Body of pancreas (tissue), 4 donors: ENCODE measurements at places on chromosomes 11 and 22. TPM values are rescaled to one million over a fixed set of nuclear protein-coding genes. Genes with fewer than 3 reads are reported as not detected.

Gene ACRV1
- not detected for total RNA-seq

Gene ARL2
- 75.5 TPM for total RNA-seq

Gene MIOX
- not detected for total RNA-seq

Gene SLC25A17
- 7.6 TPM for total RNA-seq

Gene KDELR3
- 5.6 TPM for total RNA-seq

Gene GPHA2
- 18.5 TPM for total RNA-seq

Gene GP1BB
- total RNA-seq = 29.7 TPM

Gene RRM1
- total RNA-seq = 12.2 TPM

Gene MAPK11
- 3.6 TPM for total RNA-seq

Gene ZNF214
- 4.3 TPM for total RNA-seq

Gene LAYN
- total RNA-seq = 5.9 TPM

Gene H19
- 234 TPM for total RNA-seq

Gene NARS2
- 10.1 TPM for total RNA-seq

Gene CRYAB
- total RNA-seq = 10.4 TPM

Gene NCAM1
- 26.0 TPM for total RNA-seq

Gene ELF5
- not detected for total RNA-seq

Gene IGLL1
- not detected for total RNA-seq

Gene PGA5
- total RNA-seq = 10.9 TPM

Gene CLCF1
- total RNA-seq = 14.5 TPM

Gene OSBP2
- total RNA-seq = 3.0 TPM

Gene BLID
- total RNA-seq = not detected
